ENCODE measurements at places on chromosomes 1 and 21.

- peak; percentile 58 for DNase-seq
These were observed 8.3 kb upstream of the ZC3H11B start for GRCh38 chr1:219621047-219621786.

DNA sequence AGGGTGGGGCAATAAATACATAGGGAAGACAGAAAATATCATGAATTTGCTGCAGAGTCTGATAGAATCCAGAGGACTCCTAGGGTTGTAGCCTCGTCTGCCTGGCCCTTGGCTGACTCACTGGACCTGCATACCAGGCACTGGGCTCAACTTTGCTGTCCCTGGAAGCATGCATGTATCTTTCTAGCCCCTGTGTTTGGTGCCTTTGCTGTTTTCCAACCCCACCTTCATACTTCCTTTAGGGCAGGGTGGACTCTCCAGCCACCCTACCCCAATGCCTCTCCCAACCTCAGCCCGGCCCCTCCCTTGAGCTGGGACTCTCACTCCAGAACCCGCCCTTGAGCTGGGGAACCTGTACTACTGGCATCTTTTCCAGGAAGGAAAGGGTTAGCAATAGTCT, 1.2 kb downstream of the RAB25 start:
- no peak for DNase-seq

DNA sequence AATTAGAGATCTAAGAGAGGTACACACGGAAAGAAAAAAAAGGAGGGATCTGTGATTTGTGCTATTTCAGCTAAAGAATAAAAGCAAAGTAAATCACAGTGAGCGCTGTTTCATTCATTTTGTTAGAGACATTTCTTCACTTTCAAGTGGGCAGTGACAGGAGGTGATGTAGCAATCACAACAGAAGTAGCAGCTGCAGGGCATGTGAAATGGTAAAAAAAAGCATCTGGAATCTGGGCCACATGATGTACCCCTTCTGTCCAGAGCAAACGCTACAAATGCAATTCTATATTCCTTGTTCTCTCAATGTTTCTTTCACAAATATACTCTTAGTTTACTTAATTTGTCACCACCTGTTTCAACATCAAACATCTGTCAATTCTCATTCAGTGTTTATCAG, 786.5 kb downstream of the LRRIQ3 start:
- DNase-seq: no peak

GRCh38 chr1:19330449-19331135, 18.5 kb downstream of the SLC66A1 start:
- DNase-seq: no peak

GRCh38 chr1:202805886-202806844, 2.1 kb downstream of the KDM5B start:
- DNase-seq: no peak

DNA sequence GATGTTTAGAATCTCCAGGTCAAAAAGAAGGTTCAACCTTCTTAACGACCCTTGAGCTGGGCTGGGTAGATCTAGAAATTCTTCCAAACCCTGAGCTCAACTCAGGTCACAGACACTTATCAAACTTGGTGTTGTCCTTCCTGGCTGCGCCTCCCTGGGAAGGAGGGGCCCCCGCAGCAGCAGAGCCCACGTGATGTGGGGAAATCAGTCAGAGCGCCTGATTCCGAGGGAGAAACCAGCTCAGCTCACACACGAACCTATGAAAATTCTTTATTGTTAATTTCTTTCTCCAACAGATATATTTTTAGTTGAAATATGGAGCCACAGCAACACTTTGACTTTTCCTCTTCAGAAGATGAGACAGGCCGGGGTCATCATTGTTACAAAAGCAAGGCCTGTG, 24.3 kb upstream of the CLSTN1 start:
- no peak for DNase-seq

DNA sequence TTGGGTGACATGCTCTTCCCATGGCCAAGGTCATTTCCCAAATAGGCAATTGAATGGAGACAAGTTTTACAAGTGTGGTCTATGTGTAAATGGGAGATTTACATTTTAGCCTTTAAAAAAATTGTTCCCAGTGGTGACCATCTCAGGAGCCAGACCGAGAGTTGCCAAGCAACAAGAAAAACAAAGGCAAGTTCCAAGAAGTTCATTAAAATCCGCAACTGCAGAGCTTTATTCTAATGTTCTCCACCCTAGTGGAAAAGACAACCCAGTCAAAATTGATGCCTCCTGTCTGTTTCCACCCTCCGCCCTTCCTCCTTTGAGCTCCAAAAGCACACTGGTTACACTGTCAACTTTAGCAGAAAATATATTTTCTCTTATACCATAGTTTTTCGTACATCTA, 33.2 kb upstream of the CD55 start:
- no peak for DNase-seq

- peak; percentile 59 for DNase-seq
These were observed 1.2 kb downstream of the FCAMR start for GRCh38 chr1:206969090-206969489.

- DNase-seq: peak; percentile 83
These were observed 2.6 kb downstream of the E2F2 start for GRCh38 chr1:23528250-23528978.

- DNase-seq: no peak
These were observed 8.1 kb downstream of the ZNF281 start for GRCh38 chr1:200401708-200402107.

GRCh38 chr1:230423261-230423660, 2.9 kb downstream of the PGBD5 start:
- no peak for DNase-seq
